ENCODE measurements at places on chromosomes 6 and 20. TPM values are rescaled to one million over a fixed set of nuclear protein-coding genes. Genes with fewer than 3 reads are reported as not detected.

Gene RAET1L
- total RNA-seq, result not detected

Gene B3GAT2
- not detected for total RNA-seq

GRCh38 chr6:38933426-38933825 is 115.2 kb upstream of the GLP1R start:
- peaks cover 21% of the 10 kb centered on the region for H3K4me1 ChIP-seq
- H3K27me3 ChIP-seq, result peaks cover 3% of the 10 kb centered on the region
- no peaks in the 10 kb centered on the region for H3K36me3 ChIP-seq
- DNase-seq, result no peak
- H3K27ac ChIP-seq, result peak overlapping the region; percentile 38
- no peak overlapping the region for H3K4me3 ChIP-seq

DNA sequence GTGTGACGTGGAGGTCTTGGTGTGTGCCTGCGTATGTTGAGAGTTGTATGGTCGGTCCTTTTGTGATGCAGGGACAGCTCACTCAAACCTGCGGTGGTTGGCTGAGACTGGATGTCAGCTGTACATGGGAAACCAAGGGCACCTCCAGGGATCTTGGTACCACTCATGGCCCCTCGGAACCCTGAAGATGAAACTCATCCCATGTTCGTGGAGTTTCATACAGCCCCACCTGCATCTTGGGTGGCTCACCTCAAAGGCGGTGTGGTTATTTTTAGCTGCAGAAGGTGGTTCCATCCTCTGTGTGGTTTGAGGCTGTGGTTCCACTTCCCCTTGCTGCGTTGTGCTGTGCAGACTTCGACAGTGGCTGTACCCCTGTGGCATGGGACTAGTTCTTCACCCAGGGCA is 52.6 kb upstream of the SLC22A1 start:
- H3K36me3 ChIP-seq, result peaks cover 78% of the 10 kb centered on the region
- H3K27me3 ChIP-seq, result no peaks in the 10 kb centered on the region
- H3K27ac ChIP-seq, result no peak overlapping the region
- peaks cover 16% of the 10 kb centered on the region for H3K4me1 ChIP-seq
- peak overlapping the region; percentile 55 for H3K4me3 ChIP-seq
- DNase-seq, result peak; percentile 16

GRCh38 chr20:57736738-57737347 is 27.0 kb upstream of the PMEPA1 start:
- H3K36me3 ChIP-seq, result no peaks in the 10 kb centered on the region
- no peaks in the 10 kb centered on the region for H3K4me1 ChIP-seq
- no peak overlapping the region for H3K27ac ChIP-seq
- no peak for DNase-seq
- peaks cover 2% of the 10 kb centered on the region for H3K27me3 ChIP-seq
- no peak overlapping the region for H3K4me3 ChIP-seq

DNA sequence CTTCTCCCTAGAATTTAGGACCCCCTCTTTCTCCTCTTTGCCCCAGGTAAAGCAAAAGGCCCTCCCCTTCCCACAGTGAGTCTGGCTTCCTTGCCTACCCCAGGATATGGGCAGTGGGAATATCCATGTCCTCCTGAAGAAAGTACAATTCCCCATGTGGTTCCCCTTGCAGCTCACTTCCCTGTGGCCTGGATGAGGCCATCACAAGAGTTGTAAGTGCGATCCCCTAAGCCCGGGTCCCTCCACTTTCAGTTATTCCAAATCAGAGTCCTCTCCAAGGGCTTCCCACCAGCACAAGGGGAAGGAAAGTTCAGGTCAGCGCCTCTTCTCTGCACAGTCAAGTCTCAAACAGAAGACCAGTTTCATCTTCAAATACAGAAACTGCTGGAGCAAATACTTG is 10.2 kb upstream of the PTPN1 start:
- no peaks in the 10 kb centered on the region for H3K27me3 ChIP-seq
- no peaks in the 10 kb centered on the region for H3K36me3 ChIP-seq
- H3K4me3 ChIP-seq, result no peak overlapping the region
- no peak overlapping the region for H3K27ac ChIP-seq
- DNase-seq, result no peak

Measured in CD4-positive, CD25-positive, alpha-beta regulatory T cell (primary cell).